Psoas muscle (tissue), 8 donors: ENCODE measurements at places on chromosomes 12 and 14. TPM values are rescaled to one million over a fixed set of nuclear protein-coding genes. Genes with fewer than 3 reads are reported as not detected.

The TIGAR gene
- total RNA-seq: 11.8 TPM

The EIF2S3B gene
- 0.20 TPM for total RNA-seq

The ETNK1 gene
- 8.7 TPM for total RNA-seq

The TAS2R9 gene
- total RNA-seq: not detected
